Hypothalamus (tissue), 51 donors: ENCODE measurements at places on chromosomes 16 and 17.

DNA sequence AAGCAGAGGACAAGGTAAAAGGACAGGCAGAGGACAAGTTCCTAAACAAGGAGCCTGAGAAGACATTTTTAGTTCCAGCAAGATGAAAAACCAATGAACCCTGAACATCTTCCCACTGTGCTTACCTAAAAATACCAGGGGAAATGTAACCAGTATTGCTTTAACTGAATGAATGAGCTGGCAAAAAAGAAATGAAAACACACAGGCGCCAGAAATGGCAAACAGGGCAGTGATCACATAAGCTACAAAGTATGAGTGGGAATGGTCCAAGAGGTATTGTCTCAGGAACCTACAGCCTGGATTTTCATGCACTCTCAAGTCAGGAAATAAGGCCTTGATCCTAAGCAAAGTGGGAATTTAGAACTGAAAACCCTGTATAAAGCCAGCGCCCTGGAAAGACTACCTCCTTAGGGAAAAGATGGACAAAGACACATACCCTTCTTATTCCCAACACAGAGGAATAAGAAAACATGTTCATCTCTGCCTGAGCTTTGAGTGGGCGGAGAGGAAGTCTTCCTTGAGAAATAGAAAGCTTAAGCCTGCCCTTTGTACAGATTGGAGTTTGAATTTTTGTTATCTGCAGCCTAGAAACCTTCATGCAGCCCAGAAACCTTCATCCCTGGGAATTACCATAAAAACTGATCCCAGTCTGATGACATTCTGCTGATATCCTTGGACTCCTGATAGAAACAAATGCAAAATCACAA is 2.1 kb downstream of the CMTM2 start:
- no peak for DNase-seq

- no peak for DNase-seq
Observed at GRCh38 chr17:6843241-6843880, 11.8 kb upstream of the TEKT1 start.

DNA sequence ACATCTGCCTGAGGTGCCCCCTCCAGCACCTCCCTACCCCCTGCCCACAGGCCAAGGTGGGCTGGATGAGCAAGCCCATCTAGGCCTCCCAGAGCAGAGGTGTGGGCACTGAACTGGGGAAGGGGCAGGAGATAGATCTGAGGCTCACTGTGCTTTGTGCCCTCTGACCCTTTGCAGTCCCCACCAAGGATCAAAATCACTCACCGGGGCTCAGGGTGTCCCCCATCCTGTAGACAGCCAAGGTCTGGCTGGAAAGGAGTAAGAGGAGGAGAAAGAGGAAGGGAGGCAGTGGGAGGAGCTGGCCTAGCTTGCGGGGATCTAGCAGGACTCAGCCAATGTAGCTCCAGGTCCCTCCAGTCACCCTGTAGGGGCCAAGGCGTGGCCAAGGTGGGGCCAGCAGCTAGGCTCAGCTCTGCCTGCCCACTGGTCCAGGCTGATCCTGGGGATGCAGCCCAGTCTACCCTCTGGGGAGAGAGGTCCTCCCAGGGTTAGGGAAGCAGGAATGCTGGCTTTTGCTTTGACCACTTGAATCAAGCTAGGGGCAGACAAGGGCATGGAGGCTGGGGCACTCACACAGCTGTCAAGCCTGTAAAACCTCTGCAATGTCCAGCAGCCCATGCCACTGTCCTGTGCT is 1.8 kb downstream of the SLC12A4 start:
- DNase-seq = no peak

DNA sequence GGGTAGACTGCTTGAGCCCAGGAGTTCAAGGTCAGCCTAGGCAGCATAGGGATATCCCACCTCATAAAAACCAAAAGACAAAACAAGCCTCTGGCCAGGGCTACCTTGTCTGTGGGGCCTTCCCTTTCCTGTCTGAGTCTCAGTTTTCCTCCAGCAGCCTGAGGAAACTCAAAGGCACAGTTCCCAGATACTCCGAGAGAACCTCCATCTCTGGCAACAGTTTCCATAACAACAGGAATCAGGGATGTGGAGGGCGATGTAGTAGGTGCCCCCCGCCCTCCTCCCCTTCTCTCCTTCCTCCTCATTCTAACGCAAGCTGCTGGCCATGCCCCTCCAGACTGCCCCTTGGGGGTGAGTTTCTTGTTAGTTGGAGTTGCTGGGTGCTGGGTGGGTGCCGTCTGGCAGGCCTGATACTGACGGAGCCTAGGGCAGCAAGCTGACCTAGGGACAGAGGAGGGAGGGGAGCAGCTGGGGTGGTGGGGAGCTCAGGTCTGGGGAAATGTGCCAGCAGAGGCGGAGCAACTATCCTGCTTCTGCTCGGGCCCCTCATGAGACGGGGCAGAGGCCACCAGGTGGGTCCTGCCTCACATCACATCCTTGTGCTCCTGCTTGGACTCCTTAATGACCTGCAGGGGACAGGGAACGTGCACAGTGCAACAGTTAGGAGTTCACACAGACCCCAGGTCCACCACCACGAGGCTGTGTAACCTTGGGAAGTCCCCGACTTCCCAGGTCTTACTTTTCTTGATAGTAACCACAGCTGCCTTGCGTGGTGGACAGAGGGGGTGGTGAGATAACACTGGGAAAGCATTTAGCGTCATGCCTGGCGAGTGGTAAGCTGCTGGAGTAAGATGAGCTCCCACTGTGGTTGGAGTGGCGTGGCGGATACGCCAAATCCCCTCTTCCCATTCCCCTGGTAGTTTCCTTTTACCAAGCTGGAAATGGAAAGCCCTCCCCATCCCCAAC is 7.8 kb upstream of the EFTUD2 start:
- DNase-seq = no peak

DNA sequence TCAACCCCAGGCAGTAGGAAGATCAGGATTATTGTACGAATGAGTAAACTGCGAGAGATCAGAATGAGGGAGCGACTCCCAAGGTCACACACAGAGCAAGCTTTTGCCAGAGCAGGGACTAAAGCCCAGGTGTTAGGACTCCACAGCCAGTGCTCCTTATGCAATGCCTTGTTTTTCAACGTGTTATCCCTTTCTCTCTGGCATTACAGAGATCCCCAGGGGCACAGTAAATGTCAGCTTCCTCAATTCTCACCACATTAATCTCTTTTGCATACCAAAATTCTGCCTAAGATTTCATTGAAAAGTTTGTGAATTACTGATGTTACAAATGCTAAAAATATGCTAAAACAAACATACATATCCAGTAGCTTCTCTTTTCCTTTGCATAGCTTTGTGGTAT is 68.1 kb upstream of the CES5A start:
- no peak for DNase-seq

DNA sequence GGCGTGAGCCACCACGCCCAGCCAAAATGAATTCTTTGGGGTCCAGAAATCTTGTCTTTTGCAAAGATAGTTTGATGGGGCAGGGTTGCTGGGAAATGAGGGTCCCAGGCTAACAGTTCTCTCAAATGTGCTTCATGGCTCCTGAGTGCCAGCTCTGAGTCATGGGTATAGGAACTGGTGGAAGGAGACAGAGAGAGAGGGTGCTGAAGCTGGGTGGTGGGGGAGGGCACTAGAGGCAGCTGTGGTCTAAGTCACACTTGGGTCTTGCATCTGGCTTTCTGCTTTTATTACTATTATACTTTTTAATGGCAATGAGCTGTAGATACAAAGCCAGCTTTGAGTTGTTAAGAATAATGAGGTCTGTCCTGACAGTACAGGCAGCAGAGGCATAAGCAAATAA is 54.6 kb downstream of the PRKCA start:
- no peak for DNase-seq

GRCh38 chr17:66177048-66177447 is 14.9 kb downstream of the CEP112 start:
- no peak for DNase-seq

- peak; percentile 19 for DNase-seq
Observed at GRCh38 chr17:38349097-38349730, 2.4 kb upstream of the SOCS7 start.

DNA sequence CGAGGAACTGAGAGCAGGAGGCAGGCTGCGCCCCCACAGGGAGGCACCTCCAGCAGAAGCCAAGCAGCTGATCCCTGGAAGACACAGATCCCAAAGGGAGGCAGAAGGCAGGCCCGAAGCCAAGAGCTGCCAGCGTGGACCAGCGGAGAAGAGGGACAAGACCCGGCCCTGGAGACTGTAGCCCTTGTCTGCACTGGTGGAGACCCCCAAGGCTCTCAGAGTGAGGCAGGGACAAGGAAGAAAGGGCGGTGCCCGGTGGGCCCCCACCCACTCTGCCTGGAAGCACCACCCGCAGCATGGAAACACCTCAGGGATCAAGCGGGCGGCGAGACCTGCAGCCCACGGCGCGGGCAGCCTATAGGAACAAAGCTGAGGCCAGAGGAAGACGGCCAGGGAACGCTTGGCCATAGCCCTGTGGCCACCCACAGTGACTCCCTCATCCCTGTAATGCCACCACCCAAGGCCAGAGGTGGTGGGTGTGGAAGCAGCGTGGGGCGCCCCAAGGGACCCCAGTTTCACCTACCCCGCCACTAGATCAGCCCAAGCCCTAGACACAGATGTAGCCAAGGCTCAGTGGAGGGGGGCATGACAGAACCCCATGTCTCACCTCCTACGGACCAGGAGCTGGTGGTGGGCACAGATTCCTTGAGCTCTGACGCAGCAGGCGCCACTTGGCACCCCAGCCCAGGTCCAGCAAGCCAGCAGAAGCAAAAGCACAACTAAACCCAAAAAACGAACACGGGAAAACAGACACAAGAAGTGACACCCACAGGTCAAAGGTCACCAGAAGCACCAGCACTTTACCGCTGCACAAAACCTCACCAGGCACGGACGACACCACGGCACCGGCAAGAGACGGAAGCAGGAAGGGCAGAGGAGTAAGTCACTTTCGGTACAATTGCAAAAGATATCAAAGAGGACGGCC is 2.9 kb upstream of the SIRT7 start:
- no peak for DNase-seq

DNA sequence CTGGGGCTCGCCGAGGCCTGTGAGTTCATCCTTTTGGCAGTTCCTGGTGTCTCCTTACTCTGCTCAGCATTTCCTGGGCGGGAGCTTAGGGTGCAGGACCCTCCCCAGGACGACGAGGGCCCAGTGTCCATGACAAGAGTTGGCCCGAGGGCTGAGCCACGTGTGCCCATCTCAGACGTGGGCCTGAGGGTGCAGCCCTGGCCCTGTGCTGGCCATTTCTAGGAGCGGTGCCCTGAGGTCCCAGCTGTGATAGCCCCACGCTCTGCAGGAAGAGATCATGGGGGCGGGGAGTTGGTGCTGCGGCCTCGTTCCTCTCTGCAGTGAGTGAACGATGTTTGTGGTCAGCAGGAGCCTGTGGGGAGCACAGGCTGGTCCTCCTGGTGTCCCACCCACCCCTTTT is 6.0 kb upstream of the MC1R start:
- DNase-seq = no peak

GRCh38 chr17:61391595-61392291 is 7.9 kb upstream of the TBX2 start:
- DNase-seq = no peak

DNA sequence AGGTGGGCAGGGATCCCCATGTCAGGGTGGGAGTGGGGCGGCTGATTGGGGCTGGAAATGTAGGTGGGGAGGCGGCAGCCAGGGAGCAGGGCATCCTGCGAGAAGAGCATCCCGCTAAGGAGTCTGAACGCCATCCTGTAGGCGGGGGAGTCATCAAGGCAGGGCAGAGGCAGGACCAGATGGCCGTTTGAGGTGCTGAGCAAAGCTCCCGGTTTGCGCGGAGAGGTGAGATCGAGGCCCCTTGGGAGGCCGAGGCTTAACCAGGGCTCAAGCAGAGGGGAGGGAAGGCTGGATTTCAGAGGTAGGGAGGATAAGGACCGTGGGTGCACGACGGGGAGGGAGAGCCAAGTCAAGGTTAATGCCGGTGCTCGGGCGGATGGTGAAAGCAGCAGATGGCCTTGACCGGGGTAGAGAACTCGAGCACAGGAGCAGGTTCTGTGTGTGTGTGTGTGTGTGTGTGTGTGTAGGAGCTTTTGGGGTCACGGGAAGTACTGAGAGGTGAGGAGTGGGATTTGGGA is 472 bp upstream of the NME2 start:
- no peak for DNase-seq

DNA sequence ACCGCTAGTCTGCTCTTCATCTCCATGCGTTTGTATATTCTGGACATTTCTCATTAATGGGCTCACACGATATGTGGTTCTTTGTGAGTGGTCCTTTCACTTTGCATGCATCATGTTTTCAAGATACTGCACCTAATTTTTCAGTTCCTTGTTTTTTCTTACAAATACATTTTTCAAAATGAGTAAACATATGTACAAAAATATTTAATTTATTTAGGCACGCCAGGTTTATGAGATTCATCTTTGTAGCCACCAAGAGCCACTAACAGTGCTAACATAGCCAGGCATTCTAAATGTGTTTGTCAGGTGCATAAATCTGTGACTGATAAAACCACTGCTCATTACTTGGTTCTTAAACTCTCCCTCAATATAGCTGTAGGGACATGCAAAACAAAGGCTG is 375.3 kb downstream of the WWOX start:
- DNase-seq = no peak

DNA sequence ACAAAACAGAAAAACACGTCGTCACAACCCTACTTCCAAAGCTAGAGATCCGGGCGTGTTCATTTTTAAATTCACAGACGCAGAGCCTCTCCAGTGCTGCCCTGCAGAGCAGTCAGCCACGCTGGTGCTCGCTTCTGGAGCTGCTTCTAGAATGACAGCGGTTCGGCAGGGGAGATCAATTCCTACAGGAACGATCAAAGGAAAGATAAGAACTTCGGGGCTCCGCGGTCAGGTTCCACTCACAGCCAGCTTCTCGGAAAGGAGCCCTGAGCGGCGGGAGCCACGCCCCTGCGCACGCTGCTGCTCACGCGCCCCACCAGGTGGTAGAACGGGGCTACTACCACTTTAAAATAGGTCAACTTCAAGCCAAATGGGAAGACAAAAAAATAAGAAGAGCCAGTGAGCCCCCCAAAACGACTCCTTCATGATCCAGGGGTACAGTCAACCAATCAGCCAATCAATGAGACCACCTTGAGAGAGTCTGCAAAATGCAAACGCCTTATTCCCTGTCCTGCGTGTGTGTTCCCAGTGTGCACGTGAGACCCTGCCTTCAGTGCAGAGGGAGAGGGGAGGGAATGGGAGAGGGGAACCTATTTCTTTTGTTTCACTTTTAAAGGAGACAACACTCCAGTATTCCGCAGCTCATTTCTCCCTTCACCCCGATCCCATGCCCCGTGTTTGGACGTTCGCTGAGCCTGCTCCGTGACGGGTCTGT is 209.7 kb downstream of the RBFOX3 start:
- DNase-seq = peak; percentile 51
